Temporal lobe (tissue), 4 donors: ENCODE measurements at places on chromosomes 6 and 20. TPM values are rescaled to one million over a fixed set of nuclear protein-coding genes. Genes with fewer than 3 reads are reported as not detected.

The LGSN gene
- 0.25 TPM for total RNA-seq

The SYNE1 gene
- total RNA-seq, result 156 TPM

The ENPP3 gene
- total RNA-seq, result 0.25 TPM

The UBE2C gene
- total RNA-seq, result 3.2 TPM

The PLCB1 gene
- 51.1 TPM for total RNA-seq

The GPSM3 gene
- total RNA-seq, result 0.49 TPM

The SLC22A7 gene
- total RNA-seq, result 0.25 TPM

The RUNX2 gene
- total RNA-seq, result 0.49 TPM

The SRMS gene
- total RNA-seq, result not detected

The CLDN20 gene
- total RNA-seq, result not detected

The RAB44 gene
- total RNA-seq, result under 0.01 TPM

The LY6G6F gene
- total RNA-seq, result not detected

The CST1 gene
- not detected for total RNA-seq

The NQO2 gene
- total RNA-seq, result 6.1 TPM
